Activated CD4-positive, alpha-beta memory T cell treated with anti-CD3 and anti-CD28 coated beads, Interleukin-2, amount 10 ng/mL, durations not matched to agents 7 days and 5 days (primary cell): ENCODE measurements at places on chromosomes 7 and 10. TPM values are rescaled to one million over a fixed set of nuclear protein-coding genes. Genes with fewer than 3 reads are reported as not detected.

The CRHR2 gene
- not detected for total RNA-seq

The PRSS2 gene
- total RNA-seq: not detected

The PYROXD2 gene
- 13.5 TPM for total RNA-seq

The ZNF316 gene
- 23.4 TPM for total RNA-seq

The CCDC71L gene
- 22.1 TPM for total RNA-seq

The TMEM229A gene
- total RNA-seq: not detected

The OR2A12 gene
- not detected for total RNA-seq

The COL13A1 gene
- total RNA-seq: not detected

The LIPF gene
- not detected for total RNA-seq

The TFEC gene
- 0.05 TPM for total RNA-seq

The PAX4 gene
- total RNA-seq: not detected

DNA sequence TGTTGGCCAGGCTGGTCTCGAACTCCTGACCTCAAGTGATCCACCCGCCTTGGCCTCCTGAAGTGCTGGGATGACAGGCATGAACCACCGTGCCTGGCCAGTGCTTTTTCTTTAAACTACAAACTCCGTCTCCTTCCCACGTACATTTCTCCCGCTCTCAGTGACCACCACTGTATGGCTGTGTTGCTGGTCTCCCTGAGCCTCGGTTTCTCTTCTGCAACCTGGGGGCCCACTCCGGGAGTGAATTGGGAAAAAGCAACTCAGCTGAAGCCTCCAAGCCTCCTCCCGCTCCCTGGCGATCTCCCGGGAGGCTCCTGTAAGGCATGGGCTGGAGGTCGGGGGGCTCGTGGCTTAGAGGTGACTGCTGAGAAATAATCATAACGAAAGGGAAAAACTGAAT is 136.3 kb downstream of the ELFN1 start:
- DNase-seq: no peak

DNA sequence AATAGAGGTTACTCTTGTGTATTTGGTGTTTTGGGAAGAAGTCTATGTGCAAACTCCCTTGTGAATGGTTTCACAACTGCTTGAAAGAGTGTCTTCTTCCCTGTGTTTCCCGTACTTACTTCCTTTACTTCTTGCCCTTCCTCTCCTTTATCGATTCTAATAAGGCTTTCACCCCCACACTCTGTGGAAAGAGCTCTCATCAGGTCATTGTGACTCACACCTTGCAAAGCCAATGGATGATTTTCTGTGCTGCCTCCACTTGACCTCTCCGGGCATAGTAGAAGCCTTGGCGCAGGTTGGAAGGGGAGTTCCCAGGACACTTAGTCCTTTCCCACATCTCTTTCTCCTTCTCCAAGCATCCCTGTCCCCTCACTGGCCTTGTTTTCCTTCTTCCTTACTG is 6.2 kb upstream of the TSPAN15 start:
- DNase-seq: no peak

- DNase-seq: no peak
Observed at GRCh38 chr10:33521062-33521461, 186.6 kb upstream of the NRP1 start.

- no peak for DNase-seq
Observed at GRCh38 chr10:34814913-34815184, 247 bp downstream of the PARD3 start.

DNA sequence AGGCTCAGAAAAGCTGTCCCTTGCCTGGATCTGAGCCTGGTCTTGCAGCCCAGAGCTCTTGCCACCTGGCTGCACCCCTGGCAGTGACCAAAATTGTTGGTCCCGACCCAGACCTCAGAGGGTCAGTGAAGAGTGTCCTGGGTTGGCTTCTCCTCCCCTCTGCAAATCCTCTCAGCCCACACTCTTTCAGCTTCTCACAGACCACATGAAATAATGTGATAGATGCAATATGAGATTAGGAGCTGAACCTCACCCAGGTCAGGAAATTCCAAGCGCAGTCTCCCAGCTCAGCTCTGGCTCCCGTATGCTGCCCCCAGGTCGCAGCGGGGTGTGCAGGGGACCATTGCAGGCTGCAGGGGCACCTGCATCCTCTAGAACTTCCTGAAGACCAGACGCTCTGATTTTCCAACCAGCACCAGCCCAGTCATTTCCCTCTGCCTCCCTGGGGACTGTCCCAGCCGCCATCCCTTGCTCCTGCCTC is 19.6 kb upstream of the RET start:
- DNase-seq: no peak

DNA sequence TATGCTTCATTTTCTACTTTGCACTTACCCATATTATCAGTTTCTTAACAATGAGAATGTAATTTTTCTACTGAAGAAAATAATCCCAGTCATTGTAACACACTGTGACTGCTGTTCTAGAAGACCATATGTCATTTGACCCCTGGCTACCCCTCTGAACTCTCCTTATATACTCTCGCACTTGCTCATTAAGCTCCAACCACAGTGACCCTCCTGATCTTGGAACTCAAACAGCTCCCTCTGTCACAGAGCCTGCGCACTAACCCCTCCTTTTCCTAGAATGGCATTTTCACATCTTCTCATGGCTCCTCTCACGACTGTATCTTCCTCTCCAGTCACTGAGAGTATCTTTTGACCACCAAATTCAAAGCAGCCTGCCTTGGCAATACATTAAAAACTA is 169.7 kb downstream of the CACNA2D1 start:
- no peak for DNase-seq

DNA sequence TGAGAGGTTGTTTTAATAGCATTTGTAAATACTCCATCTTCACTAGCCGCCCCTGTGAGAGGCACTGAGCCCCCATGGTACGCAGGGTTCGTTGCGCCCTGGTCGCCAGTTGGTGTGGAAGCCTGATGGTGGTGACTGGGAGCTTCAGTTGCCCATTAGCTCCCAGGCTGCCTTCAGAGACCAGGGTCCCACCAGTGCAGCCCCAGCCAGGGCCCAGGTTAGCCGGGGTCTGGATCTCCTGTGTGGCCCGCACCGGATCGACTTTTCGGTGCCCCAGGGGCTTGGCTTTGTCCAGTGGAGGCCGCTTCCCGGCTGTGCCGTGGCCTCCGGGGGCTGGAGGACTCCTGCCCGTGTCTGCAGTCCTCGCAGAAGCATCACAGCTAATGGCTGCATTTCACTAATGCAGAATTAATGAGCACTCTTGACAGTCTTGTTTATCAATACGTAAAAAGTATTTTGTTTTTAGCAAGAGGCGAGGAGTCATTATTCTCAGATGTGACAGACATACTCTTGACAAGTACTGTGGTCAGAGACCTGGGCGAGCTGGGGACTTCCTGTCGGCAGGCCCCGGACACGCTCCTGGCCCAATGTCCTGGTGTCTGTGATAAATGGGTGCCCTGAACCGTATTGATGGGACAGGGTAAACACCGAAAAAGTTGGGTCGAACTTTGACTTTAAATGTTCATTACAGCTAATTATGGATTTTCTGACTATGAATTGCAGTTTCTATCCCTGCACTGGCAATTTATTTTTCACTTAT is 99.8 kb downstream of the NKX6-2 start:
- no peak for DNase-seq

DNA sequence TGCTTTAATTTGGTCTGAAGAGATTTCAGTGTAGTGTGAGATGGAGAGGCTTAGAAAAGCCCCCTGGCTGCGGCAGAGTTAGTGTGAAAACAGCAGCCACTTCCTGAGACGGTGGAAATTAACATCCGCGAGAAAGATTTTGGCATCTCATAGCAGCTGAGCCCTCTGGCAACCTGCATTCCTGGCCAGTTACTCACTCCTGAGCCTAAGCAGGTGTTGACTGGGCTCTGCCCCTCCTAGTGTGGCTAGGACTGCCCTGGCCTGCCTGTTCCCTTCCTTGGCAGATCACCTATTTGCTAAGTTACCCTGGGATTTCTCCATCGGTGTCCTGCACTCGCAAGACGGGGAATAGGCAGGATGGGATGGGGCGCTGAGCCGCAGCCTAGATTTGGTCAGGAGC is 57.6 kb upstream of the LMTK2 start:
- no peak for DNase-seq

- DNase-seq: peak; percentile 21
Observed at GRCh38 chr7:35593899-35594298, 101.0 kb downstream of the HERPUD2 start.

DNA sequence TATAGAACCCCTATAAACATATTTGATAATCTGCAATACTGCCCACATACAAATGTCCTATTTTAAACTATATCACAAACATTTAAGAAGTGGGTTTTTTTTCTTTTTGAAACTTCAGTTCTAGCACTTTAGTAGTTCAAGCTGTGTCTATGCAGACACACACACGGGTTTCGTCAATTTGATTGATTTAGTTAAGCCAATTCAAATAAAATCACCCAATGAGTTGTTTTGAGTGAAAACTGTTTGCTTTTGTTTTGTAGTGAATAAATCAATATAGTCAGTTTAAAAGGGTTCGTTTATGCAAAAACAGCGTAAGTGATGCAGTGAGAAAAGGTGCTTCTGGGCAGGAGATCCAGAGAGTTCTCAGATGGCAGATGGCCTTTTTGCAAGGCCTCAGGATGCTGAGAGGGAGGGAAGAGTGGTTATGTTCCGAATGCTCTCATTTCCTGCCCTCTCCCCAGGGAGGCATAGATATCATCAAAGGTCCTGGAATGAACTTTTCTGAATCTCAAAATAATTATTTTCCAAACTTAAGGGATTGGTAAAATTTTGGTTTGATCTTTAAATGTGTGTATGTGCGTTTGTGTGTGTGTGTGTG is 102.7 kb downstream of the AGMO start:
- no peak for DNase-seq

DNA sequence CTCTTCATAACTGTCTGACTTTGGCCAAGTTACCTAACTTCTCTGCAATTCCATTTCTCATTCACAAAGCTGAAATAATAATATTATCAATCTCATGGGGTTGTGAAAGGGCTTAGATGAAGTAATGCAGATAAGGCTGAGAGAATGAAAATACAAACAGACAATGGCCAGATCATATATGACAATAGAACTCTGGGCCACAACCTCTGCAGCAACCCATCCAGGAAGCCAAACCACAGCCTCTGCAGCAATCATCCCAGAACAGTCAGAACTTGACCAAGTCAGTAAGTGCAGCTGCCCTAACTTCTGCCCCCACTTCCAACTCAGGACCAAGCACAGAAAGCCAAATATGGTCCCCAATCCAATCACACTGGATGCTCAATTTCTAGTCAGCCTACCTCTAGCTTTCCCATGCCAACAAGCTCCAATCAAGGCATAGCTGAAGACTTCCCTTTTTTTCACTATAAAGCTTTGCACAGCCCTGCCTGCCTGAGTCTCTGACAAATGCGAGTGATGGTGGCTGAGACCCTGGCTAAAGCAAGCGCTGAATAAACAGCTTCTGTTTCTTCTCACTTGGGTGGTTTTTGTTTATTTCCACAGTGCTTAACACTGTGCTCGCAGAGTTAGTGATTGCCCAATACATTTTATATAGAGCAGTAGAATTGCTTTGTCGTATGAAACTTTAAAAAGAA is 34.8 kb upstream of the TNPO3 start:
- peak; percentile 48 for DNase-seq

DNA sequence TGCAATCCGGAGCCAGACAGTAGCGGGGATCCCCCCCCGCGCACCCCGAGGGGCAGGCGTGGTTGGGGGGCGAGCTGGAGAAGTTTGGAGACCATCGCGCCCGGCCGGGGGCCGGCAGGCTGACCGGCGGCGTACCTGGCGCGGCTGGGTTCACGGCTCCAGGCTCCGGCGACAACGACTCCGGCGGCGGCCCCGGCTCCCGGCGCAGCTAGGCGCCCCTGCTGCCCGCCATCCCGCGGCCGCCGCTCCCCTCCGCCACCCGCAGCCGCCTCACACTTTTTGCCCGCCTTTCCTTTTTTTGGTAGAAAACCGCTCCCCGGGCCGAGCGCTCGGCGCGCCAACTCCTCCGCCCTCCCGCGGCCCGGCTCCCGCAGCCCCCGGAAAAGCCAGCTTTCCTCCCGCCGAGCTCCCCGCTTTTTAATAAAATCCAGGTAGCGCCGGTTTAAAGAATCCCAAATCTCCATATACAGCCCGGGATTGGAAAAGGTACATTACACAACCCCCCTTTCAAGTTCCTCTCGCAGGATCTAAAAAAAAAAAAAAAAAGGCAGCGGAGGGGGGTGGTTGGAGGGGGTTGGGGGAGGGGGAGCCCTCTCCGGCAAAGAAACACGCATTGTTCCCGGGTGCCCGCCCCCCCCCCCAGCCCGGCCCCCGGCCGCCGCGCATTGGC is at the start of gene TNRC18:
TNRC18 (minus strand) TSS at position 529 of the 670 bp plus-strand sequence. CDS start 2,588 bp downstream, outside the sequence.
- DNase-seq: no peak

GRCh38 chr10:7811000-7811399 is 7.3 kb upstream of the TAF3 start:
- DNase-seq: no peak

GRCh38 chr7:45188736-45189135 is 31.1 kb downstream of the RAMP3 start:
- no peak for DNase-seq

DNA sequence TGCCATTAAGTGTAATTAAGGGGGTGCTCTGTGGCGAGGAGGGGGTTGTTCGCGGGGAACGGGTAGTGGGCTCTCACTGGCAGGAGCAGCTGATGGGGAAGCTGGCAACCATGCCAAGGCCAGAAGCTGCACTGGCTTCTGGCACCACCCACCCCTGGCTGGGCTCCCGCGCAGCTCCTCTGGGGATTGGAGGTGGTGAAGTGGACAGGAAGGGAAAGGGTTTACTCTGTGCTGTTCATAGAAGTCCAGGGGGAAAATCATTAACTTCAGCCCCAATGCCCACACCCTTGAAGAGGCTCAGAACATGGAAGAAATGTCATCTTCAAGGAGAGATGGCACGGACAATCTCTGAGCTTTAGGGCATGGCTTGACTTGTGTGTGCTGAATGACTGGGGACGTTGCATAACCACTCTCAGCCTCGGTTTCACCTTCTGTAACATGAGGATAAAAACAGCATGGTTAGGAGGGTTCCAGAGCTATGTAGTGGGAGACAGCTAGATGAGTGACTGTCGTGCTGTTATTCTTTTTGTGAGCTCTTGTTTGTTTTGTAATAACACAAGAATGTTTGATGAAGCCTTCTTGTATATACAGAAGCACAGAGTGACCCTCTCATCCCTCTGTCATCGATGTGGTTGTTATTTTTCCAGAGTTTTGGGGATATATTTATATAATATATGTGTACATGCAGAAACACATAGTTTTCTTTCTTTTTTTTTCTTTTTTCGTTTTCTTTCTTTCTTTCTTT is 29.9 kb downstream of the KAZALD1 start:
- no peak for DNase-seq

- DNase-seq: no peak
Observed at GRCh38 chr7:40541336-40541735, 406.5 kb downstream of the SUGCT start.

- no peak for DNase-seq
Observed at GRCh38 chr7:2435146-2435545, 31.7 kb downstream of the CHST12 start.

DNA sequence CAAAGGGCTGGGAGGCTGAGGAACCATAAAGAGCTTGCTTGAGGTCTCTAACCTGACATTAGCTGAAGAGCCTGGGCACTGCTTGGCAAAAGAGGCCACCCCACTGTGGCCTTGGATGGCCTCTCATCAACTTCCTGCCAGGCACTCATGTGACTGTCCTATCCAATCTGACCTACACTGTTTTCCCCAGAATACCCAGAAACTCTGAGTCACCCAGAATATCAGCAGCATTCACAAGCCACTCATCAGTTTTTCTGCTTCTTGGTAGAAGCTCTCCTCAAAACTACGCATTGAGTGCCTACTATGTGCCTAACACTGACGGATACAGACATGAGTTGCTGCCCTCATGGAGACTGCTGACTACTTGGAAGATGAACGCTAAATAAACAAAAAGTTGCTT is 4.1 kb upstream of the NT5C2 start:
- peak; percentile 33 for DNase-seq

GRCh38 chr10:62384447-62385081 is 10.4 kb downstream of the ZNF365 start:
- DNase-seq: no peak

GRCh38 chr7:151146761-151147160 is 20.7 kb downstream of the GBX1 start:
- DNase-seq: no peak
